Stomach (tissue), 19 donors: ENCODE measurements at places on chromosomes 11 and 22.

GRCh38 chr11:128298271-128298670 lies 289.1 kb downstream of the ETS1 start:
- DNase-seq, result no peak

GRCh38 chr11:3225159-3225758 lies 6.6 kb upstream of the MRGPRG start:
- DNase-seq, result no peak

DNA sequence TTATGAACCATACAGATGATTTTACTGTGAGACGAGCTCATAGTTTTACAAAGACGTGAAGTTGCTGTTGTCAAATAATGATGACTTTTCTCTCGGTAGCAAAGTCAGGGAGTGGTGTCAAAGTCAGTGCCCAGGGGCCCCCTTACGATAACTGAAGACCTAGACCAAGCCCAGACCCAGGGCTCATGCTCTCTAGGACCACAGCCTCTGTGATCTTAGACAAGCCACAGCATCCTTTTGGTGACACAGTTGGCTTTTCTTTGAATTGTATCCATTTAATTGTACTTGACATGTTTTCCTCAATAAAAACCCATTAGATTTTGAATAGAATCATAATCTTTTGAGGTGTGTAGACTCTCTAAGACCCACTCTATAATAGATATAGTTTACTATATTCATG lies 17.9 kb upstream of the POGLUT3 start:
- no peak for DNase-seq

GRCh38 chr22:17780116-17780740 lies 6.0 kb upstream of the BID start:
- DNase-seq, result no peak

GRCh38 chr11:32094923-32095322 lies 4.0 kb downstream of the RCN1 start:
- no peak for DNase-seq

GRCh38 chr11:93512949-93513667 lies 30.1 kb downstream of the SMCO4 start:
- no peak for DNase-seq

DNA sequence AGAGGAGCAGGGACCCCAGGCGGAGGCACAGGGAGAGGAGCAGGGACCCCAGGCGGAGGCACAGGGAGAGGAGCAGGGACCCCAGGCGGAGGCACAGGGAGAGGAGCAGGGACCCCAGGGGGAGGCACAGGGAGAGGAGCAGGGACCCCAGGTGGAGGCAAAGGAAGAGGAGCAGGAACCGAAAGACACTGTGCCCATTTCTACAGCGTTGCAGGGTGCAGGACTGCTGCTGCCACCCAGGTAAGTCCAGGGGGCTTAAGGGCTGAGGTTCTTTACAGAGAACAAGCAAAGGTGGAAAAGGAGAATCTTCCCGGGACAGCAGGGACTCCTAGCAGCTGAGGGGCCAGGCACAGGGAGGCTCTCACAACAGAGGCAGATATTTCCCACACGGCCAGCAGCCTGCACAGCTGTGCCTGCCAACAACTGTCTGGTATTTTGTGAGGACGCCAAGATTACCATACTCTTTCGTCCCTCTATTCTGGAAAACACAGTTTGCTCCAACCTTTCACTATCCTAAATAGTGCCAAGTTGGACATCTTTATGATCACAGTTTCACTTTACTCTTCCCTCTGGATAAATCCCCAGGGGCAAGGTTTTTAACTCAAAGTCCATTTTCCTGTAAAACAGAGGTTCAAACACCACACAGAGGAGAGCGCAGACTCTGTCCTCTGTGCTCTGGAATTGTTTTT lies 39.4 kb downstream of the SHANK2 start:
- DNase-seq, result peak; percentile 66

DNA sequence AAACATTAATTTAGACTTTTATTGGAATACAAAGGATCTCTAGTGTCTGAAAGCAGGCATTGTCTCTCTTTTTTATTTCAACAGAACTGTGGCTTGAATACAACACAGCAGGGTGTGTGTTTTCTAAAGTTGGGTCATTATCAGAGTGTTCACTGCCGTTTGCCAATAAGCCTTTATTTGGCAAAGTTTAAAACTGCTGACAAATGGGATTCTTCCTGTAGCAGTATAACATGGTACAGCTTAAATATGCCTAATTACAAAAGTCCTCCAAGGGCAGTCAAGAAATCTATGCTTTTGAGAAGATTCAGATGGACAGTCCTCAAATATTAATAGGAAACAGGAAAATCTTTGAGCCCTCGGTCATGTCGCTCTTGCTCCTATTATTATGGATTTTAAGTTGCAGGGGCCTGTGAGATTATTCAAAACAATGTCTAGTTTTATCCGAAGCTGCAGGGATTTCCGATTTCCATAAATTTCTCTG lies 199.9 kb downstream of the MAML2 start:
- DNase-seq, result peak; percentile 50

DNA sequence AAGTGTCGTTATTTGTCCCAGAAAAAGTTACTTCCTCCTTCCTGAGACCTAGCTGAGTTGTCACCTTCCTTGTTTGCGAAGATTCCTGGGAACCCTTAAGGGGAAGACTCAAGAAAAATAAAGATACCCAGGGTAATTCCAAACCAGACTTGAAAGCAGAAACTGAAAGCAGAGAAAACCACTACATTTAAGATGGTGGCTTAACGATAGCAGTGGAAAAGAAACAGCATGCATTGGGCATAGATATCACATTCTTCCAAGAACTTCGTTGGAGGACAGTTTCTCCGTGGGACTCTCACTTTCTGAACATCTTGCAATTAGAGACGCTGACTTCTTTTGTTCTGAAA lies 89.1 kb downstream of the FAM76B start:
- no peak for DNase-seq

DNA sequence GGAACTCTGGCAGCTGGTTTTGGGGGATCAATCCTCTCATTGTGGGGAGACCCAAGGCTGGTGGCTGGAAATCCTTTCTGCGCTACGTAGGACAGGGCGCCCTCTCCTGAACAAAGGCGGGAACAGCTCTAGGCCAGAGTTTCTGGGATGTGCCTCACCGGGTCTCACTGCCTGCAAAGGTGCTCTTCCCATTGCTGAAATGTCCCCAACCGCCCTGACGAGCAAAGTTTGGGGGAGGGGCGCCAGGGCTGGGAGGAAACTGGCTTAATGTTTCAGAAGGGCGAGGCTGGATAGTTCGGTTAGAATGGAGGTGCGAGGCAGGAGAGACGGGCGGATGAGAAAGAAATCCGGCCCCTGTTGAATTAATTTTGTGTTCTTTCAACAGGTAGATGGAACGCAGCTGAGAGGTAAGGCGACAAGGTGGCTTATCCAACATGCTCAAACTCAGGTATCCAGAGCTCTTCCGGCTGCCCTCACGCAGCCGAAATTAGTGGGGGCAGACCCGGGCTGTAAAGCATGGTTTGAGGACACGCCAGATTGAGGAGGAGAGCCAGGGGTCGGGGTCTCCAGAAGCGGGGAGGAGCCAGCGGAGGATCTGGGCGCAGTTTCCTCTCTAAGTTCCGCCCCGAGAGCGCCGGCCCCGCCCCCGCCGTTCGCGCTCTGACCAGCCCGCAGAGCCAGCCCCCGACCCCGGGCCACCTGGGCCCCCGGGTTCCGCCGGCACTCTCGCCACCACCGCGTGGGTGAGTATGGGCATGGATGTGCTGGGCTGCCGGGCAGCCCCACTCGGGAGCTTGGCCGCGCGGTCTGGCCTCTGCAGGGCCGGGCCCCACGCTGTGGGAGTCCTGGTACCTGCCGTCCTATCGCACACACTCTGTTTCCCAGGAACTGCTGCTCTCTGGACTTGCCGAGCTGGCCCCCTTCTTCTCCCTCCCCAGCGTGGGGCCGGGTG lies at the start of gene PGAP2:
Gene PGAP2 (plus strand): TSS at position 652 of the 952 bp plus-strand sequence. CDS start 2,700 bp downstream, outside the sequence.
- DNase-seq, result peak; percentile 88

DNA sequence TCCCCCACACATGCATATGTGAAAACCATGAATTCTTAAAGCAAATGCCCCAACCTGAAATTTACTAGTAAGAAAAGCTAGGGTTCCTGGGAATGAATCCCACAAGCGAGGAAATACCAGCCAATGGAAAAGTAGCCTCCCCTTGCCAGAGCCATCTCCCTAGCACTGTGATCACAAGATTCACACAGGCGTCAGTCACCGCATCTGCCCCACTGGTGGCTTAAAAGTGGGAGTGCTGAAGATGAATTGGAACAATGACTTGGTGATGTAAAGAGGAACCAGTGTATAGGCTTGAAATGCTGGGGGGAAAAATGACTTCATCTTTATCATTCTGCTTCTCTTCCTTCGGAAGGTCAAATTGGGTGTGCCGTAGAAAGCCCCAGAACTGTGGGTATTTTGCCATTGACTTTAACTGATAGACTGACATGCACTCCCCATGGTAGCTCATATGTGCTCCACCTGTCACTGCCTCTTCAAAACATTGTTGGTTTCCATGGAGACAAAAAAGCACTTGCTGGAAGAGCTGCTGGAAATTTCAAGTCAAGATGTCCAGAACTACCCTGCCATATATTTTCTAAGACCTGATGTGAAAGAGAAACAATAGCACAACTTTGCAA lies 19.2 kb upstream of the ASPHD2 start:
- no peak for DNase-seq

- DNase-seq, result no peak
Observed at GRCh38 chr22:44380756-44381486, 68.2 kb upstream of the SHISAL1 start.

DNA sequence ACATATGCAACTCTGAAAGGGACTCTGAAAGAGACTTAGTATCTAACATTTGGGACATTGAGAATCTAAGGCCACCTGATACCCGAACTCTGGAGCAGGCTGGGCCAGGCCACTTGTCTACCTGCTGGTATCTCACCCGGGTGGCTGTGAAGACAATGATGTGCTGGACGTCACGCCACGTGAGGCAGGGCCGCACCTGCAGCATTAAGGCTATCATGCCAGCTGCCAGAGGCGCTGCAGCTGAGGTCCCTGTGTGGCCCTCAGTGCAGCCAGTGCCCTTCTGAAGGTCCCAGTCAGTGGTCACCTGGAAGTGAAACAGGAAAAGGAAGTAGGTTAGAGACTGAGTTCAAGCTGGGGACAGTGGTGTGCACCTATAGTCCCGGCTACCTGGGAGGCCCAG lies 12.4 kb downstream of the PCSK7 start:
- peak; percentile 10 for DNase-seq

DNA sequence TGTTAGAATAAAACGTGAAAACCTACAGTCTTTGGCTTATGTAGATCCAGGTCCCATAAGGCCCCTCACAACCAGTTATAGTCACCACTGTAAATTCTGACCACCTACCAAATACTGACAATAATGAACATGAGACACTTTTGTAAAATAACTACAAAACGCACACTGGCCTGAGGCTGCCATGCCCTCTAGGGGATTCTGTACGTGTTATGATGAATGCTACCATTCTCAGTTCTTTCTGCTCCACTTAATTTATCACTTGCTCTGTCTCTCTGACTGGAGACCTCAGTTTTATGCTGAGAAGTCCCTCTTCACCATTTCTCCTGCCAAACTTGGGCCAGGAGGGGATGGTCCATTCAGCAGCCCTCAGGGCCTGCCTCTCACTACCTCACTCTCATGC lies 18.7 kb upstream of the TMPRSS5 start:
- DNase-seq, result no peak

- DNase-seq, result no peak
Observed at GRCh38 chr11:17766590-17766989, 32.0 kb downstream of the KCNC1 start.

DNA sequence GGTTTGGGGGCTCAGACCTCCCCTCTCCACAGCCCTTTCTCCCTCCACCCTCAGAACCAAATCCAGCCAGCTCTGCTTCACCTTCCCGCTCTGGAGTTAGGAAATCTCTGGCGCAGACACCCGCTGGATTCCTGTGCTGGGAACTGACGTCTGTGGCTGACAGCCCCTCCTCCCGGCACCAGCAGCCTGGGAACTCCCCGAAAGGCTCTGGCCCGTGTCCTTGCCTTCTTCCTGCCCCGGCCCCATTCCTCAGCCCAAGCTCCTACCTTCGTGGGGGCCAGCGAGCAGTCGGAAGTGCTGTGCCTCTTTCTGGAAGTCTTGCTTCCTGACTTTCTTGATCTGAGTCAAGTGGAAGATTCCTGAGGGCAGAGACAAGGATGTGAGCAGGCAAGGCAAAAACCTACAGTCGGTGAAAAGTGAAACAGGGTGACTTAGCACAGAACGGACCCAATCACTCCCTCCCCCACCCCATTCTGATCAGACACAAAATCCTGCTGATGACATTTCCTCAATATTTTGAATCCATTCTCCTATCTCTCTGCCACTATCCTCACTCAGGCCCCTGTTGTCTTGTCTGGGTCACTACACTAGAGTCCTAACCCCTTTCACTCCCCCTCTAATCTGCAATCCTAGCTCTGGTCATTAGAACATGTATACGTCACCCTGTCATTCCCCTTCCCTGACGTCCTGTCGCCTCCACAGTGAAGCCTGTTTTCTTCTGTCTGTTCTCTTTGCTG lies 34.1 kb downstream of the CHRDL2 start:
- DNase-seq, result peak; percentile 90
